ENCODE measurements at places on chromosomes 7 and 10.
A peak's percentile ranks its signal among the peaks of the same experiment; 100 is the strongest.

DNA sequence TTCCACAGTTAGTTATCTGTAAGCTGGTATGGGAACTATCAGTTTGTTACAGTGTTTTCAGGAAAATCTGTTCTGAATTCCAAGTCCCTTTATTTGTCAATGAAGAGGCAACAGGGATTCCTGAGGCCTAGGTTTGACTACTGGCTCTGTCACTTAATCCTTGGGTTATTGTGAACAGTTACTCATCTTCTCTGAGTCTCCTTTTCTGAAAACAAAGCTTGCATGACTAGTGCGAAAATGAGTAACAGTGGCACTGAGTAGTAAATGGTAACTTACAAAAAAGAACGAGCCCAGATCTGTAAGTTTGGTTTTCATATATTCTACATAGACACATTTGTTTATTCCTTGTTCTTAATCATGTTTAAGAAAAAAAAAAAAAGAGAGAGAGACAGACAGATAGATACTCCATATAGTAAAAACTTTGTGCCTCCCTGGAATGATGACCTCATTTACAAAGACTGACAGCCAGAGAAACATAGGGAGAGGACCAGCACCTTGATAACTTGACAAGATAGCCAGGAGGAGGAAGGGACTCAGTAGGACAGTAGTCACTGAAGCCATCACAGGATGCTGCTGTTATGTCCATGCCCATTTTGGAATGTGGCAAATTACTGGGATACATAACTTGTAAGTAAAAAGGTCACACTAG is 1.9 kb downstream of the MRPS33 start:
- DNase-seq, result no peak

DNA sequence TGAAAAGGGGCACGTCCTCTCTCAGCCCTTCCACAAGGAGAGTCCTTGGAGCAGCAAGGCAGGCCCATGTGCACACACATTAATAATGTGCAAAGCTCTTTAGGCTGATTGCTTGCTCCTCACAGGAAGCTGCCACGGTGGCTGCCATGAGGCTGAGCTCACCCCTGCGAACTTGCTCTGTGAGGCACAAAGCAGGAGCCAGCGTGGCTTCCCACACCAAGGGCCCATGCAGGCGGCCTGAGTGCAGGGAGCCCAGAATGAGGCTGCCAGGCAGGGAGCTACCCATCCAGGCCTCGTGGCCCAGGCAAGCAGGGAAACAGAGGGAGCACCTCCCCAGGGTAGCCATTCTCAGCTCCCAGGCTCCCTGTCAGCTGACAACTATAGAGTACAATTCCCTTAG is 242.9 kb downstream of the GRID1 start:
- DNase-seq, result no peak

DNA sequence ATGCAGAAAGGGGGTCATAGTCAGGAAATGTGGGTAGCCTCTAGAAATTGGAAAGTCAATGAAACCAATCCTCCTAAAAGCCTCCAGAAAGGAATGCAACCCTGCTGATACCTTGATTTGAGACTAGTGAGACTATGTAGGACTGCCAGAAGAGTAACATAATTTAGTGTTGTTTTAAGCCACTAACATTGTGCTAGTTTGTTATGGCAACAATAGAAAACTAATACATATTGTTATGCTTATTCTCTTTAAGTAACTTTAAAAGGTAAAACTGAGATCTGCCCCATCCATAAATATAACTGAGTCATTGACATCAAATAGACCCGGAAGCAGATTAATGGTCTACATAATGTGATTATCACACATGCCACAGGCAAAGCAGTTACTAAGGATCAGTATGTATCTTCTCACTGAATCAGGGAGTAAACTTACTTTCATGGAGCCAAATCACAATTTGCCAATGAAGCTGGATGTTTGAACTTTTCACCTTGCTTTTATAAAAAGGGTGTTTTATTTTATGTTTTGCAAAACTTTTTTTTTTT is 146.4 kb upstream of the TMEM106B start:
- DNase-seq, result no peak

- DNase-seq, result no peak
Observed at GRCh38 chr7:149820622-149821190, 17.5 kb upstream of the ZNF862 start.

GRCh38 chr7:39516498-39516897 is 49.7 kb upstream of the YAE1 start:
- no peak for DNase-seq

- DNase-seq, result no peak
Observed at GRCh38 chr7:149197675-149198074, 2.3 kb downstream of the ZNF282 start.

GRCh38 chr7:148747274-148747673 is 48.6 kb downstream of the CUL1 start:
- no peak for DNase-seq

GRCh38 chr7:43552122-43552521 is 30.8 kb upstream of the STK17A start:
- DNase-seq, result peak; percentile 48

- no peak for DNase-seq
Observed at GRCh38 chr10:23780331-23780730, 341.5 kb downstream of the OTUD1 start.

DNA sequence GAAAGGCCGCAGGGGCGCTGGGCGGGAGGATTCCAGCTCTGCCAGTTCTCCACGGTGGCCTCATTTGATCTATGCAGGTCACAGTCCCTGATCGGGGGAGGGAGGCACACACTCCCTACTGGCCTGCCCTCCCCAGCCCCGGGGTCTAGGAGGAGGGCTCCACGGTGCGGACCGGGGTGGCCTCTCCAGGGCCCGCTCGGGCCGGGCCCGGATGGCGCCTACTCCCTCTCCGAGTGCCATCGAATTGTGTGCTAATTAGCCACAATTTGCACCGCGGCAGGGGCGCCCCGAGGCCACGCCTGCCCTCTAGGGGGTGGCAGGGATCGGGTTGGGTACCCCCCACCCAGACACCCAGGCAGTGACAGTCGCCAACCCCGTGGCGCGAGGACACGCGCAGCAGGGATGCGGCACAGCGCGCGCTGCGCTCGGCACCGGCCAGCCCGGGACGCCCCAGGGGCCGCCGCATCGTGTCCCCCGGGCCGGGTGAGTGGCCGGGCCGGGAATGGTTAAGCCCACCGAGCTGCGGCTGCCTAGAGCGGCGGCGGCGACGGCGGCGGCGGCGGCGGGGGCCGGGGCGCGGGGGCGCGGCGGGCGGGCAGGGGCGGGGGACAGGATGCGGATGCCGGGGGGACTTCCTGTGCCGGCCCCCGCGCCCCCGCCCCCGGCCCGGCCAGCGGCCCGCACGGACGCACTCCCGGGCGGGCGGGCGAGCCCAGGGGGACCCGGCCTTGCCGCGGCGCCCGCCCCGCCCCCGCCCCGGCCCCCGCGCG is at the start of gene ZNF853:
Gene ZNF853 (plus strand): TSS at position 658 of the 770 bp plus-strand sequence. CDS start 565 bp downstream, outside the sequence.
- DNase-seq, result no peak

DNA sequence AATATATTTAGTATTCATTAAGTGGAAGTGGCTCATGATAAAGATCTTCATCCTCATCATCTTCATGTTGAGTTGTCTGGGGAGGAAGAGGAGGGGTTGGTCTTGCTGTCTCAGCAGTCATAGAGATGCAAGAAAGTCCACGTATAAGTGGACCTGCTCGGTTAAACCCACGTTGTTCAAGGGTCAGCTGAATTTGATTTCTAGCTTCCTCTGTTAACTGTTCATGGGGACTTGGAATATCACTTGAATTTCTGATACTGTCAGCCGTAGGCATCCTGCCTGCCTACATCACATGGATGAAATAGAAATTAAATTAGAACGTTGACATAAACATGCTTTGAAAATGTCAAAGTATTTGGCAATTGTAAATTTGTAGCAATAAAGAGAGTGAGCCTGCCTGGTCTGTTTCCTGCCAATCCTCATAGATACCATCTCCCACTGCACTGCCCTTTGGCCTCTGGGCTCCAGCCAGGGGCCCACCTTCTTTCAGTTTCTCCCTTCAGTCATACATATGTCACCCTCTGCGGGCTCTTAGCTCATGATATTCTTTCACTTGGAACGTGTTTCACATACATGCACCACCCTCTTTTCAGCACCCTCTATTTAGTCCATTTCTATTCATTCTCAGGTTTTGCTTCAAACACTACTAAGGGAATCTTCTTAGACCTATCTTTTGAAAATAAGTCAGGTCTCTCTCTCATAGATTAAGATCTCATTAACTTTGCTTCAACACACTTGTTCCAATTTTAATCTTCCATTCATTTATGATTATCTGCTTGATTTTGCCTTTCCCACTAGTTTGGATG is 376.3 kb downstream of the IPMK start:
- DNase-seq, result no peak

GRCh38 chr7:41002741-41003610 is 699.9 kb downstream of the INHBA start:
- DNase-seq, result peak; percentile 31

GRCh38 chr7:130593033-130593432 is 75.5 kb downstream of the COPG2 start:
- DNase-seq, result no peak

GRCh38 chr7:45035893-45036292 is 35.9 kb downstream of the CCM2 start:
- DNase-seq, result no peak

- no peak for DNase-seq
Observed at GRCh38 chr7:118158766-118159165, 25.2 kb upstream of the LSM8 start.

- DNase-seq, result peak; percentile 95
Observed at GRCh38 chr7:44114586-44115310, 8.6 kb downstream of the POLD2 start.

- no peak for DNase-seq
Observed at GRCh38 chr10:1247598-1248261, 191.5 kb downstream of the WDR37 start.

- DNase-seq, result no peak
Observed at GRCh38 chr10:131350660-131351059, 39.1 kb upstream of the TCERG1L start.

GRCh38 chr10:33055625-33056024 is 97.6 kb upstream of the ITGB1 start:
- no peak for DNase-seq

GRCh38 chr10:129459762-129460539 is 7.1 kb upstream of the MGMT start:
- no peak for DNase-seq

DNA sequence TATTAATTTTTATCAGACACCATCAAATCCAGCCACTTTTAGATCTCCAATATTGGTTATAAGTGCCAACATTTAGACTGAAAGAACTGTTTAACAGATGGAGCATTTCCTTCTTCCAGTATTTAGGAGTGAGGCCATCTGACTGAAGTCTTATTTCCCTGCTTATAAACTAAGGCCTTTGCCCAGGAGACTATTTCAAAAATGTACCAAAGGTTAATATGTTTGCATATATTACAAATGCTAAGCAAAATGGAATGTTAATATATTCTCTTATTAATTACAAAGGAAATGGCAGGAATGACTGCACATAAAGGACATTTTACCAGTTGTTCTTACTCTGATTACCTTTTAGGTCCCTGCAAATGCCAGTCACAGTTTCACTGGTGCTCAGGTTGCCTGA is 238.9 kb upstream of the PLXNA4 start:
- DNase-seq, result no peak

GRCh38 chr7:114788706-114789105 is 133.2 kb upstream of the MDFIC start:
- DNase-seq, result no peak

- no peak for DNase-seq
Observed at GRCh38 chr10:19904202-19904661, 88.0 kb downstream of the PLXDC2 start.

DNA sequence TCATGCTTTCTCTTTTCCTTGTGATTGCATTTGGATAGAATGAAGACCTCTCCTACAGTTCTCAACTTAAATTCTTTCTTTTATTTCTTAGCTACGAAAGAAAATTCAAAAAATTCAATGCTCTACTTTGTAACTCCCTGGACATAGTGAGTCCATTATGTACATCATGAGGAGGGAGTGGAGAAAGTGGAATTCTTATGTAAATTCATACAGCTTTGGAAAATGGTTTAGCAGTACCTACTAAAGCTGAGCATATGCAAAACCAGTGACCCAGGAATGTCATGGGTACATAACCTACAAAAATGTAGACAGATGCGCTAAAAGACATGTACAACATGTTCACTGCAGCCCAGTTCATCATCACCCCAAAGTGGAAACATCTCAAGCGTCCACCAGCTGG is 8.8 kb upstream of the PRKCQ start:
- no peak for DNase-seq

DNA sequence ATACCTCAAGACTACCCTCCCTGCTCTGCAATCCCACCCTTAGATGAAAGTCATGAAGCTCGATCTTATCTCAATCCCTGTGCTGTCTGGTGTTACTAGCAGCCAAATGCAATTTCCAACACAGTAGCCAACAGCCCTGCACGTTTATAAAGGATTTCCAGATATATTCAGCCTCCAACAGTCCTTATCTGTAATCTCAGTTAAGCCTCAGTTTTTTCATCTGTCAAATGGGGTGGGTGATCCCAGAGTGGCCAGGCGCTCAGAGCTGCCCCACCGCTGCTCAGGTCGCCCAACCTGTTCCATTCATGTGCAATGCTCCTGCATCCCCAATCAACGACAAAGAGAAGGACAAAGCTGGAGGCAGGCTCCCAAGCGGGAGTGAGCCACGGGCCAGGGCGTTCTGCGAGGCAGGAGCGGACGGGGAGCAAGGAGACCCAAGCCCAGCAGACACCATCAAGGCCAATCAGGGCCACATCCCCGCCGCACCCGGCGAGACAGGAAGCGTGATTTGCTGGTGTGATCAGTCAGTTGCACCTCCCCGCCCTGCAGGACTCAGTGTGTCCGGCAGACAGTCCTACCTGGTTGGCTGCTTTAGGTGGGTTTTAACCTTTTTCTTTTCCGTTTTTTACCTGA is 19.7 kb downstream of the PDGFA start:
- DNase-seq, result no peak

DNA sequence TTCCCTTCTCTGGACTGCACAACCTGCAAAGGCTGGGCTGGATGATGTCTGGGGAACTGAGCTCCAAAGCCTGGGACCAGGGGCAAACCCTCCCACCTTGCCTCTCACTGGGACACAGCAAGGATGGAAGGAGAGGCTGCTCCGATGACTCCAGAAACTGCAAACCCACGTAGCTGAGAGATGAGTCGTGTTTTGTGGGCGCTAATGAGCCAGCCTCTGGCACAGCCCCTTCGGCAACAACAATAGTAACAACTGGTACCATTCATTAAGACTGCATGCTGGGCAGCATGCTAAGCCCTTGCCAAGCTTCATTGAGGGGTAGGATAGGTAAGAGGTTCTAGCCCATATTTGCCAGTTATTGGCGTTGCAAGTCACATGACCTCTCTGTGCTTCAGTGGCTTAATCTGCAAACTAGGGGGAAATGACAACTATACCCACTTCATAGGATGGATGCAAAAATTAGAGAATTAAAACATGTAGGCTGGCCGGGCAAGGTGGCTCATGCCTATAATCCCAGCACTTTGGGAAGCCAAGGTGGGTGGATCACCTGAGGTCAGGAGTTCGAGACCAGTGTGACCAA is 145.9 kb downstream of the SH3PXD2A start:
- DNase-seq, result peak; percentile 83

- DNase-seq, result peak; percentile 70
Observed at GRCh38 chr10:83990126-83990525, 149.2 kb upstream of the GHITM start.

GRCh38 chr10:63260860-63261251 is 127.7 kb downstream of the NRBF2 start:
- DNase-seq, result peak; percentile 42

DNA sequence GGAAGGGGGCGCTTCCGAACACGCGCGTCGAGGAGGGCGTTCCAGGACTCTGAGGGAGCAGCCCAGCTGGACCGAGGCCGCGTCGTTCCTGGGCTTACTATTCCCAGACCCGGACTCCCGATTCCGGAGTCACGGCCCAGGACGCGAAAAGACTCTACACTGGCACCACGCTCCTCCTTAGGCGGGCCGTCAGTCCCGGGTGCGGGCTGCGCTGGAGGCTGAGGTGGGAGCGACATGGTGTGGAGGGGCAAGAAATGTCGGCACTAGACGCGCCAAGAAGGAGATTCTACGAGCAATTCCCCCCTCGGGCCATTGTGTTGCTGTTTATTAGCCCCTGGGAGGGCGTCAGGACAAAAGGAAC is 584 bp upstream of the RUNDC3B start:
- DNase-seq, result peak; percentile 20

All from Ammon's horn (tissue), 1 donor.